ENCODE measurements at places on chromosomes 1 and 21.

- DNase-seq: no peak
Measured at GRCh38 chr1:25109531-25109951, 122.8 kb downstream of the SYF2 start.

GRCh38 chr1:154856544-154856943 lies 13.5 kb downstream of the KCNN3 start:
- no peak for DNase-seq

GRCh38 chr1:95733031-95733430 lies 499.0 kb downstream of the RWDD3 start:
- DNase-seq: no peak

- no peak for DNase-seq
Measured at GRCh38 chr21:38945545-38946245, 140.0 kb downstream of the ETS2 start.

DNA sequence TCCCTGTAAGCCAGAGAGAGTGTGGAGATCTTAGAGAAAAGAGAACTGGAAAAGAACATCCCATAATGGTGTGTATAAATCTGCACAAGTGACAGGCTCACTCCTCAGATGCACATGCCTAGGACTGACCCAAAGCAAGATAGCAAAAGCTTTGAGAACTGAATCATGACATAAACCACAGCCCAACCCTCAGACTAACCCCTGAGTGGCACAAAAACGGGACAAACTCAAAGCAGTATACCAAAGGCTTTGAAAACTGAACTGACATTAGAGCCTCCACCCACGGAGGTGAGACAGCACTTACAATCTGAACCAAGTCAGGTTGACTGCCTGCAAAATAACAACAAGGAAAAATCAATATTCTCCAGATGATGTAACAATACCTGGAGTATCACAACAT lies 70.8 kb downstream of the TIAM1 start:
- no peak for DNase-seq

DNA sequence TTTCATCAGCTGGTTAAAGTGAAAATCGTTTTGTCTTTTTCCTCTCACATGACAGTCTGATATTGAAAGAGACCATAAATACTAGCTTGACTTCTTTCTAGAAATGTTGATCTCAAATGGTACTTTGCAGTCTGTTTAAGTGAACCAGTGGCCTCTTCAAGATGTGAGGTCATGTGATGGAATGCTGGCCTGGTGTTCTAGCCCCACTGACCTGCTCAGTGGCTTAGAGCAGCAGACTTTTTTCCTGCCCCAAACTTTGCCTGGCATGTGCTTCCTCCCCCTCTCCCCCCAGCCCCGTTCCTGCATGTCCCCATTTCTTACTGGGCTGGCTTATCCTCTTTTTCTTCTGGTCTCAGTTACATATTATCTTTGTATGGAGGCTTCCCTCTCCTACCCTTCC lies 34.3 kb downstream of the ZYG11A start:
- no peak for DNase-seq

DNA sequence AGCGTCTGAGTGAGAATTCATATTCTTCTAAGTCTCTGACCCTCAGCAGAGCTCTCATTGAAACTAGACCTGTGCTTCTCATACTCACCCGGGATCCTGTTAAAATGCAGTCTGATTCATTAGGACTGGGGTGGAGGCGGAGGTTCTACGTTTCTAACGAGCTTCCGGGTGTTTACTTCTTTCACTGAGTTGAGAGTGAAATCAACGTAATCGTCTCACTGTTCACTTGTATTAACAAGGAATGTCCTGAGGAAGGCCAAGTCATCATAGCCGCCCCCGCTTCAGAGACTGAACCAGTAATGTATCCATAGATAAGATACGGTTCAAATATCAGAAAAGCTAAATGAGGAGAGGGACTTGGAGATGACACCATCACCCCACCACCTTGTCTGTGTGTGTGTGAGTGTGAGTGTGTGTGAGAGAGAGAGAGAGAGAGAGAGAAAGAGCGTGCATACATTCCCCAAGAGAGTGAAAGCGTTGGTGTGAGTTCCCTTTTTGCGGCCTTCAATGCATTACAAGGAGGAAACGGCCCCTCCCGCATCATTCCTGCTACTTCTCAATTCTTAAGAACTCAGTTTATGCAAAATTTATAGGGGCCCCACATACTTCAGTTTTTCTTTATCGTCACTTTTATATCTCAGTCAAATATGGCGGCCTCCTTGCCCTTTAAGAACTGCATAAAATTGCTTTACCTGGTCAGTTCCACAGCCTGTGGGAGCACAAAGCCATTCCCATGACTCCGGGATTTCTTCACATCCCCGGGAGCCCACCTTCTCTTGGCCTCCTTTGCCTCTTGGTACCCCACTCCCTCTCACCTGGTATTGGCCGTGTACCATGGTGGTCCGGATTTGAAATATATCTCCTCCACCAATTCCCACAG lies 19.8 kb downstream of the KMO start:
- DNase-seq: no peak

GRCh38 chr1:54274448-54274847 lies 74.5 kb downstream of the MRPL37 start:
- no peak for DNase-seq

DNA sequence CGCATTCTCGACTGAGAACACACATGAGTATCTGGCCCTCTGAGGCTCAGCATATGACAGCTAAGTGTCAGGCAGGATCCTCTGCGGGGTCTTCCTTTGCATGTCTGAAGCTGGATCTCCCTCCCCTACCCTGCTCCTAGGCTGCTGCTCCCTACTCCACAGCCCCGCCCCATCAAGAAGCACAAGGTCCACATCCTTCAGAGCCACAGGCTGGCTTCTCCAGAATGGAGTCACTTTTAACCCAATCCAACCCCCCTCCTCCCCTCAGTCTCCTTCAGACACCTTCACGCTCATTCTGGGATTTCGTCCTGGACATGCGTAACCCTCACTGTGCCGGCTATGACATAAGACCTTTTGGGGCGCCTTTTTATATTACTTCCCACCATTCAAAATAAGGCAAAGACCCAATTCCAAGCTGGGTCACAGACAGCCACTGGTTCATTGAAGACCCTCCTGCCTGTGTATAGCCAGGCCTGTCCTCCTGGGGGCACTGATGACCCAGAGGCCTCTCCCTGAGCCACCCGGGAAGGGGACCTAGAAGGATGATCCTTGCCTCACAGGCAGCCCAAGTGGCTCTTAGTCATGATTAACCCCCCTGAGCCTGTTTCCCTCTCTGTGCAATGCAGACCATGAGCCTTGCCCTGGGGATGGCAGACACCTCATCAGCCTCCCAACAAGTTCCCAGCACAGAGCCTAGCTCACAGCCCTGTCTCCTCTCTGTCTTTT lies 4.7 kb downstream of the ADGRB2 start:
- DNase-seq: no peak

DNA sequence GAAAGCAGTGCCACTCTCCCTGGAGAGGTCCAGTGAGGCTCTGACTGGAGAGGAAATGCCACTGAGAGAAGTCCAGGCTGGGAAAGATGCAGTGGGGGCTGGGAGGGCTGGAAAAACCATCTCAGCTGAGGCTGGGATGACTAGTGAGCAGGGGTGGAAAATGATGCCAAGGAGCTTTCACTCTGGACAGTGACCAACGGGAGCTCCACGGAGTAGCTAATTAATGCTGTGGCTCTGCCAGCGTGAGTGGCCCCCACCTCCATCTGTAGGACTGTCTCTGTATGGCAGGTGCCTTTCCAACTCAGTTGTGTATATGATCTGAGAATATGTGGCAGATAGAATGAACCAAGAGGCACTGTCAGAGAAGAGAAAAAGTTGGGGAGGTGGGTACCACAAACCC lies 86.7 kb downstream of the DDX20 start:
- DNase-seq: no peak

DNA sequence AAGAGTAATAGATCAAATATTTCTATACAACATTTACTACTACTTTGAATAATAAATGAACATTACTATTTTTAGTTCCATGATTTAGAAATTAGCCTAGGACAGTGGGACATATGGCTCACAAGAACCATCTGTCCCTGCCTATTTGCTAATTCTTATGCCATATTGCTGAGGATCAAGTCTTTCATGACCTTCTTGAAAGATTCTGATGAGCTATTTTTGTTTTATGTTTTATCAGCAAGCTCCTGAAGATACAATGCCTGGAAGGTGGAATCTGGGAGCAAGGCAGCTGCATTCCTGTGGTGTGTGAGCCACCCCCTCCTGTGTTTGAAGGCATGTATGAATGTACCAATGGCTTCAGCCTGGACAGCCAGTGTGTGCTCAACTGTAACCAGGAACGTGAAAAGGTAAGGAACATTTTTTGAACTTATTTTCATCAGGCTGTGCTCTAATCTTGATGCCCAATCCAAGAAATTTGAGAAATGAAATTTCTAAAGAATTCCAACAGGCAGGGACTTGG lies 326.7 kb downstream of the PAPPA2 start:
- DNase-seq: no peak

- no peak for DNase-seq
Measured at GRCh38 chr1:152961226-152961891, 9.1 kb upstream of the SPRR4 start.

DNA sequence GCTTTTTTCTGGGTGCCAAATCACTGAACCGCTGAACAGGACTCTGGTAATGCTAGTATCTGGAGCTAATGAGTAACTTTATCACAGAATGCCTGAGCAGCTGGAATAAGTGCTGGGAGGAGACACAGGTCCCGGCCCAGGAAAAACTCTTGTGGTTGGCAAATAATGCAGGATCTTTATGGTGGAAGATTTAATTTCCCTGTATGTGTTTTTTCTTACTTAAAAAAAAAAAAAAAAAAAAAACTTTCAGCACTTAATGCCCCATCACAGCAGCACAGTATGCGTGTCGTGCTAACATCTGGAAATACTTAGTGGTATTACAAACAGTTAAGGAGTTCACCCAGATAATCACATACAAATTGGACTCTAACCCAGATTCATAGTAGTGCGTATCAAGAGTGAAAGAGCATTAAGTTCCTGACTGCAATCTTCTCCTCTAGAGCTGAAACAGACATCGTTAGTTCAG lies 220.7 kb downstream of the TOMM20 start:
- DNase-seq: no peak

- no peak for DNase-seq
Measured at GRCh38 chr1:166627558-166627957, 211.7 kb upstream of the POGK start.

GRCh38 chr1:167126317-167126716 lies 32.4 kb downstream of the STYXL2 start:
- DNase-seq: no peak

DNA sequence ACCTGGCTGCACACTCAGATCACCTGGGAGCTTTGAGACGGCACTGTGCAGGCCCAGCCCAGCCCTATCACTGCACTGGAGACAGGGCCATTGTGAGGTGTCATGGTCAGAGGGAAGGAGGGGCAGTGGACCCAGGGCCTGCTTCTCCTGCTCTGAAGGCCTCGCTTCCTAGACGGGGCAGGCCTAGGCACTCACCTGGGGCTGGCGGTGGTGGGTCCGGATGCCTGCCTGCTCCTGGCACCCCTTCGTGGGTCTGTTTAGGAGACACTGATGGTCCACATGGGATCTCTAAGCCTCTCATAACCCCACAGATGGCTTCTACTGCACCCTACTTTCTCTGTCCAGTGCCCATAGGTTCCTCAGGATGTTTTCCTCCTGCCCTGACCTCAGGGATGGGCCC lies 230.9 kb downstream of the MATN1 start:
- no peak for DNase-seq

DNA sequence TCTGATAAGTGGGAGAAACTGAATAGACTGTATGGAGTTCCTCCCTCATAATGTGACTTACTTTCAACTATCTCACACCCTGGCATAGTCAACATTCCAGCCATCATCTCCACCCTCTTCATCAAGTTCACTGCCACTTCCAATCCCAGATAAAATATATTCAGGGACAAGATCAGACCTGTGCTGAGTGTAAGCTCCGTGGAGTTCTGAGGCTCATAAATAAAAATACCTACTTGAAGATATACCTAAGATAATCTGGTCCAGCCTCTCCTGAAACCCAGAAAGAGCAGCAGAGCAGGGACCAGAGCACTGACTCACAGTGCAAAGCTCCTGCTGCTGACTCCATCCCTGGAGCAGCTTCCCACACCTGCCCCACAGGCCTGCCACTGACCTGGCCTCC lies 1.7 kb upstream of the LCE7A start:
- no peak for DNase-seq

- DNase-seq: no peak
Measured at GRCh38 chr1:97201641-97202040, 480.1 kb downstream of the PTBP2 start.

DNA sequence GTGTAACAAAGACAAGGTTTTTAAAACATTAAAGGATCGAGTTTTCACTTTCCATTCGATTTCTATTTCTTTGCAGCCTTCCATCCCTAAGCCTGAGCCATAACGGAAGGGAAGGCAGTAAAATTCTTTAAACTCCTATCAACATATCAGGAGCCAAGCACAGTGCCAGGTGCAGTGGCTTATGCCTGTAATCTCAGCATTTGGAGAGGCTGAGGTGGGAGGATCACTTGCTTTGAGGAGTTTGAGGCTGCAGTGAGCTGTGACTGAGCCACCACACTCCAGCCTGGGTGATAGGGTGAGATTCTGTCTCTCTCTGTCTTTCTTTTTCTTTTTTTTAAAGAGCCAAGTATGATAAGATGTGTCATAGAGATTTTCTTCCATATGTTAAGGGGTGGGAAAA lies 217.5 kb upstream of the GREM2 start:
- no peak for DNase-seq

DNA sequence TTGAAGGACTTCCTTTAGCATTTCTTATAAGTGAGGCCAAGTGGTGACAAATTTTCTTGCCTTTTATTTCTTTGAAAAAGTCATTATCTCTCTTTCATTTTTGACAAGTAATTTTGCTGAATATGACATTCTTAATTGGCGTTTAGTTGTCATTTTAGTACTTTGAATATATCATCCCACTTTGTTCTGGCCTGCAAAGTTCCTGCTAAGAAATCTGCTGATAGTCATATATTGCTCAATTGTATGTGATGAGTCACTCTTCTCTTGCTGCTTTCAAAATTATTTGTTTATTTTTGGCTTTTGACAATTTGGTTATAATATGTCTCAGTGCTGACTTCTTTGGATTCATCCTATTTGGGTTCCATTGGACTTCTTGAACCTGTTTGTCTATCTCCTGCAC lies 312.6 kb downstream of the DUSP10 start:
- DNase-seq: no peak

GRCh38 chr1:7430691-7431090 lies 340.4 kb upstream of the VAMP3 start:
- DNase-seq: no peak
